ENCODE measurements at places on chromosomes 12 and 14. TPM values are rescaled to one million over a fixed set of nuclear protein-coding genes. Genes with fewer than 3 reads are reported as not detected.

SLC25A47 gene
- not detected for total RNA-seq

GSG1 gene
- not detected for total RNA-seq

PCED1B gene
- total RNA-seq: 13.1 TPM

CCT2 gene
- total RNA-seq: 365 TPM

CD4 gene
- not detected for total RNA-seq

TAS2R50 gene
- total RNA-seq: not detected

SLC6A15 gene
- total RNA-seq: 0.18 TPM

DTX1 gene
- total RNA-seq: not detected

CAPS2 gene
- 1.9 TPM for total RNA-seq

KRT6C gene
- total RNA-seq: not detected

CYP27B1 gene
- 12.9 TPM for total RNA-seq

SLC17A8 gene
- not detected for total RNA-seq

VRTN gene
- total RNA-seq: not detected

ITGB7 gene
- total RNA-seq: not detected

SIX1 gene
- 3.7 TPM for total RNA-seq

TAS2R9 gene
- not detected for total RNA-seq

CCDC88C gene
- not detected for total RNA-seq

MDM2 gene
- 2,408 TPM for total RNA-seq

TSHR gene
- not detected for total RNA-seq

ANKRD33 gene
- total RNA-seq: not detected

USP44 gene
- total RNA-seq: 0.44 TPM

SNW1 gene
- total RNA-seq: 84.4 TPM

SLC39A2 gene
- total RNA-seq: not detected

ACOT6 gene
- total RNA-seq: not detected

HOXC12 gene
- 11.0 TPM for total RNA-seq

GALNT9 gene
- total RNA-seq: not detected

TAPBPL gene
- total RNA-seq: 1.1 TPM

CHGA gene
- total RNA-seq: not detected

NDRG2 gene
- 0.08 TPM for total RNA-seq

ARHGDIB gene
- 50.8 TPM for total RNA-seq

SIX6 gene
- not detected for total RNA-seq

OVCH1 gene
- total RNA-seq: not detected

Measured in SJSA1 (cell line).